ENCODE measurements at places on chromosomes 16 and 17. TPM values are rescaled to one million over a fixed set of nuclear protein-coding genes. Genes with fewer than 3 reads are reported as not detected.
A peak's percentile ranks its signal among the peaks of the same experiment; 100 is the strongest.

- DNase-seq = no peak
Measured at GRCh38 chr17:80909635-80910034, 82.0 kb upstream of the CHMP6 start.

Gene MEIOB
- not detected for total RNA-seq

DNA sequence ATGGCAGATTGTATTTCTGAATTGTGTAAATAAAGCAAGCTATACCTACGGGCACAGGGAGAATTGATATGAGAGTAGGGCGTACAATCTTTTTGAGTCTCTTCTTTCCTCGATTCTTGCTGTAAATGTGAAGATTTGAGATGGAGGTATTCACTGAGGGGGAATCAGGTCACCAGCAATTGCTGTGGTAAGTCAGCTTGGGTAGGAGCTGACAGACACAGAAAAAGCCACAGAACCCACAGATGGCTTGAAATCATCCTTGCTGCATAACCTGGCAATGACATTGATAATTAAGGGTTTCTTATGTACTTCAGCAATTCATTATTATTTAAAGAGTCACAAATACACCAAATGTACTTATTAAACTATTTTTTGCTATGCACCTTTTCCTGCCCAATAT lies 164.2 kb downstream of the CNTNAP4 start:
- no peak for DNase-seq

DNA sequence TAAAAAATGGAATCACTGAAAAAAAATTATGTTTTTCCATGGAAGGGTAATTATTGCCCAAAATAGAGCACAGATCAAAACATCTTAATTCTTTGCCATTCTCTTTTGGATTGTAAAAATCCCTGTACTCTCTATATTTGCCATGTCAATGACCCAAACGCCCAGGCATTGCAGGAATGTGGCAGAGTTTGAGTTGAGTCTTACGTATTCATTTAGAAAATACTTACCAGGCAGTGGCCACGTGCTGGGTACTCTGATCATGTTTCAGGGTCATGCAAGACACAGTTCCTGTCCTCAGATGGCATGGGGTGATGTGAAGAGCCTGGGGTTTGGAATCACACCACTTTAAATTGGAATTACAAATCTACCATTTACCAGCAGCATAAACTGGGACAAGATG lies 267.7 kb downstream of the ABCC12 start:
- no peak for DNase-seq

Gene ZNF469
- total RNA-seq = 1.0 TPM

- no peak for DNase-seq
Measured at GRCh38 chr16:20918486-20919239, 18.1 kb downstream of the LYRM1 start.

Gene PSMB10
- total RNA-seq = 117 TPM

DNA sequence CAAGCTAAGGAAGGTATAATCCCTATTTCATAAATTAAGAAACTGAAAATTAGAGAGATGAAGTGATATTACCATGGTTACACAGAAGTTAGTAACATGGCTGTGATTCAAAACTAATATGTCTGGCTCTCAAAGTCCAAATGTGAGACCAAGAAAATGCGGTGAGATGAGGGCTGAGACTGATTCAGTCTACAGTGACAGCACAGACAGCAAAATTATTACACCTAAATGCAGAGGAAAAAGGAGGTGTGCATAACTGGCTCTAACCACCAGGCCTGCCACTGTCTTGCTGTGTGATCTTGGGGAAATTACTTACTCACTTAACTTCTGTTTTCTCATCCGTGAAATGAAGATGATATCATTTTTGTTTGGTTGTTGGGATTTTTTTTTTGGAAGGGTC lies 270.0 kb upstream of the SOX9 start:
- no peak for DNase-seq

DNA sequence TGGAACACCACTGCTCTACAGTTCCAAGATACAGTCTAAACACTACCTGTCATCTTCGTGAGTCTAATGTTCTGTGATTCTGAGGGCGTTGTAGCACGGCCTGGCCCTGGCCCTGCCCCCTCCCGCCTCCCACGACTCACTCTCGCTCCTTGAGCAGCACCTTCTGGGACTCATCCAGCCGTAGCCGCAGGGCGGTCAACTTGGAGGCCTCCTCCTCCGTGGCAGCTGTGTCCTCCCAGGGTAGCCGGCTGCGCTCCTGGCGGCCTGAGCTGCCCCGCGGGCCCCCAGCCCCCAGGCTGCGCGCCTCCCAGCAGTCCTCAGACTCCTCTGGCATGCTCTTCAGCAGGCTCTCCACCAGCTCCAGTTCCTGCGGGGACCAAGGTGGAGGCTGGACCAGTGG lies 10.6 kb downstream of the CCDC102A start:
- DNase-seq = no peak

- DNase-seq = no peak
Measured at GRCh38 chr17:72090108-72090507, 30.7 kb upstream of the SOX9 start.

GRCh38 chr17:80968602-80969029 lies 23.0 kb upstream of the CHMP6 start:
- DNase-seq = no peak

GRCh38 chr17:8046929-8047768 lies 8.3 kb downstream of the ALOX15B start:
- DNase-seq = no peak

DNA sequence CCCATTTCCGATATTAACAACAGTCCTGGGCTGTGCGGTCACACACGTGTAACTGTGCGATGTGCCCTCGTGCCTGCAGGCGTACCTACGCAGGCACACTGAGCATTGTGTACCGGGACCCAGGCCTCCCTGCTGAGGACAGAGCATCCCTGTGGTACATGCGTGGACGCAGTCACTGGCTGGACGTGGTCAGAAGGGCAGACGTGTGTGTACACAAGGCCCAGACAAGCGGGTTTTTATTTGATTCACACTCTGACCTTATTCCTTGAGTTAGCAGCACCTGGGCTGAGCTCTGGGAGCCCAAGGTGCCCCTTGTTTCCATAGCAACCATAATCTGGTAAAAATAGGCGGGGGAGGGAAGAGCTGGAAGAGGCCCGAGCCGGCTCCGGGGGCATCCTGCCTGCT lies 19.5 kb downstream of the RAP1GAP2 start:
- no peak for DNase-seq

DNA sequence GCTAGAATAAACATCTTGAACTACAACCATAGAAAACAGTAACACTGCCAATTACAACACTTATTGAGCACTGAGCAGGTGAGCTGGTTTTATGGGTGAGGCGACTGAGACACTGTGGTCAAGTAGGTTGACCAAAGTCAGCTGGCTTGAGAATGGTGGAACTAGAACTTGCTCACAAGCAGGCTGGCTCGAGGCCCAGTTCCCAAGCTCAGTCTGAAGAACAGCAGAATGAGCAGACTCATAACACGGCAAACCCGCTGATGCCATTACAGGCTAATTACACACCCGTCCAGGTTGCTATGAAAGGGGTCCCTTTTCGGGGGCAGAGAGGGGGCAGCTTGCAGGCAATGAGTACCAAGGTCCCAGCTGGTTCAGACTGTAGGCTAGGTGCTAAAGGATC lies 6.5 kb downstream of the ZZEF1 start:
- no peak for DNase-seq

- no peak for DNase-seq
Measured at GRCh38 chr16:50900391-50900942, 158.6 kb downstream of the CYLD start.

GRCh38 chr16:72198771-72199201 lies 26.8 kb upstream of the PMFBP1 start:
- DNase-seq = no peak

- peak; percentile 32 for DNase-seq
Measured at GRCh38 chr17:42669977-42670788, 6.6 kb downstream of the PLEKHH3 start.

Gene CDH15
- not detected for total RNA-seq

- no peak for DNase-seq
Measured at GRCh38 chr16:84795329-84796053, 24.3 kb upstream of the CRISPLD2 start.

Gene LITAFD
- not detected for total RNA-seq

All from naive thymus-derived CD4-positive, alpha-beta T cell (primary cell).